ENCODE measurements at places on chromosomes 16 and 17.

DNA sequence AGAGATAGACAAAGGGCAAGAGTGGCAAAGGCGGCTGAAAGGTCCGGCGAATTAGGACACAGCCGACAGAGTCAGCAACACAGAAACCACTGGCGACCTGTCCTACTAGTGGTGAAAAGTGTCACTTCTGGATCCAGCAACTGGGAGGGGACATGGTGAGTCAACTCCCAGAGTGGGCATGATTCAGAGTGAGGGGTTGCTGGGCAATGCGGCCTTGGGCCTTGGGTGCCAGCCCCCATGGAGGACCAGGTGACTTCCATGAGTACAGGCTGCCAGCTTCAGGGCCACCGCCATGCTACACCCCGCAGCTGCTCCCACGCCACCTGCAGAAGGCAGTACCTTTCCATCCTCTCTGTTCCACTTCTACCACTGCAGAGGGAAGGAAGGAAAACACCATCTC lies 110.6 kb downstream of the ZFHX3 start:
- DNase-seq = no peak

- no peak for DNase-seq
These were observed 185.9 kb upstream of the HS3ST3A1 start for GRCh38 chr17:13787636-13788035.

DNA sequence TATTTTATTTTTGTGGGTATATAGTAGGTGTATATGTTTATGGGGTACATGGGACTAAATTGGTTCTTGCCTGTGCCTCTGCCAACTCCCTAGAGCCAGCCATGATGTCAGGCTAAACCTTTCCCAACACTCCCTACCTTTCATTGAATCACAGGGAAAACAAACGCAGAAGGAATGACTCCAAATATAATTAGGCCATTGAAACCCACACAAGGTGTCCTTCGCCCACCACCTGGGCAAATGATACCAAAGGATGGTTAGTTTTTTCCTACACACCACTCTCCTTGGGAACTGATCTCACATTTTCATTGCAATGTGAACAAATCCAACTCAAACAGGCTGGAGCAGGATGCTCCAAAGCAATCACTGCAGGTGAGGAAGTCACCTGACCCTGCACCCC lies 27.5 kb downstream of the WSB1 start:
- DNase-seq = no peak

GRCh38 chr17:64540118-64540776 lies 33.5 kb downstream of the CEP95 start:
- no peak for DNase-seq

- DNase-seq = no peak
These were observed 78.3 kb downstream of the KCNJ12 start for GRCh38 chr17:21454441-21454840.

- no peak for DNase-seq
These were observed 42.4 kb upstream of the AKTIP start for GRCh38 chr16:53545433-53545832.

GRCh38 chr16:84521497-84521770 lies 17.0 kb upstream of the MEAK7 start:
- DNase-seq = no peak
